Myocyte (in vitro differentiated cells): ENCODE measurements at places on chromosomes 5 and 9. TPM values are rescaled to one million over a fixed set of nuclear protein-coding genes. Genes with fewer than 3 reads are reported as not detected.

RECK gene
- 9.8 and 11.1 TPM in 2 replicates for total RNA-seq

DNA sequence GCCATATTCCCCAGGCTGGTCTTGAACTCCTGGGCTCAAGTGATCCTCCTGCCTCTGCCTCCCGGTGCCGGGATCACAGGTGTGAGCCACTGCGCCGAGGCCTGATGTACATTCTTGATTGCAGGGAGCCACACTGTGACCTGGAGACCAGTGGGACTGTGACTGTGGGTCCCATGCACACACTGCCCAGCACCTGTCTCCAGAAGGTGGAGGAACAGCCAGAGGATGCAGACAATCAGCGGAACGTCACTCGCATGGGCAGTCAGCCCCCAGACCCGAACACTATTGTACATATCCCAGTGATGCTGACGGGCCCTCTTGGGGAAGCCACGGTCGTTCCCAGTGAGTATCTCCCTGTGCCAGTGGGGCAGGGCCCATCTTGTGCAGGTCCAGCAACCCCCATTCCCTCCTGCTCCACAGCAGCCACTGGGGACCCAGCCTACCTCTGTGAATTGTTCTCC, 147.3 kb downstream of the CACNA1B start:
- DNase-seq: no peak

LCN6 gene
- not detected in 2 replicates for total RNA-seq

GRCh38 chr5:95780597-95780996, 41.9 kb downstream of the GLRX start:
- DNase-seq: no peak

DNA sequence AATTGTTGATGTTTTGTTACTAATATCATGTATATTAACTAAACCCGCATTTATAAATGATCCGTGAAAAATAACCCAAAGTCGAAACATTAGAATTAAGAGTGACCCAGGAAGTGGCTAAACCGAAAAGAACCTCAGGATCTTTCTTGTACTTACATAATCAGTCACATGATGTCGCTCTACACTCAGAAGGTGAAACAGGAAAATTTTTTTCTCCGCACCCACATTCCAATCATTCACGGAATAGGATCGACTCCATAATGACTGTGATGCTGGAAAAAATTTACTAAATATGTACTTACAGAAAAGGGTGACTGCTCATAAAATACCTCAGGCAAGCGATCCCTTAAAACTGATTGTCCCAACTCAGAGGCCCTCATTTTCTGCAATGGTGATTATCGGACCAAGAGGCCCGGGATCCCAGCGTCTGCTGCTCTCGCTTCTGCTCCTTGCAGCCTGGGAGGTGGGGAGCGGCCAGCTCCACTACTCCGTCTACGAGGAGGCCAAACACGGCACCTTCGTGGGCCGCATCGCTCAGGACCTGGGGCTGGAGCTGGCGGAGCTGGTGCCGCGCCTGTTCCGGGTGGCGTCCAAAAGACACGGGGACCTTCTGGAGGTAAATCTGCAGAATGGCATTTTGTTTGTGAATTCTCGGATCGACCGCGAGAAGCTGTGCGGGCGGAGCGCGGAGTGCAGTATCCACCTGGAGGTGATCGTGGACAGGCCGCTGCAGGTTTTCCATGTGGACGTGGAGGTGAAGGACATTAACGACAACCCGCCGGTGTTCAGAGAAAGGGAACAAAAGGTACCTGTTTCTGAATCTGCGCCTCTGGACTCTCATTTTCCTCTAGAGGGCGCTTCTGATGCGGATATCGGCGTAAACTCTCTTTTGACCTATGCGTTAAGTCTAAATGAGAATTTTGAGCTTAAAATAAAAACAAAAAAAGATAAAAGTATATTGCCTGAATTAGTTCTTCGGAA, at the start of gene PCDHA12:
Gene PCDHA12, plus strand, starts transcription at position 224 of the 981 bp plus-strand sequence. Its CDS starts 165 bp downstream, at position 389.
- no peak for DNase-seq

DNA sequence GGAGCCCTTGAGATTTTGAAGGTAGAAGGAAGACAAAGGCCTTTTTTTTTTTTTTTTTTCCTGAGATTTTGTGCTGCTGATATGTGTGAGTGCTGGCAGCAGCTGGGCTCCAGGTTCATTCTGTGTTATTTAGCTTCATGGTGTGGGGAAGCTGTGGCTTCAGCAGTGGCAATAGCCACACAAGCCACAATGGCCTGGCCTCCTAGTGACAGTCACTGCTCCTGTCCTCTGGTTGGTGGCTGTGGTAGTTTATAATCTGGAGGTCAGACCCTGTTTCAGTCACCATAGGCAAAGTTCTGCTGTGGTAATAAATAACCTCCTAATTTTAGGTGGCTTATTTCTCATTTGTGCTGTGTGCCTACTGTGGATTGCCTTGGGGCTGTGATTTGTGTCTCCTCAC, 28.2 kb upstream of the GPR151 start:
- peak; percentile 49 for DNase-seq

- peak; percentile 11 for DNase-seq
Observed at GRCh38 chr9:22617156-22617555, 170.5 kb downstream of the DMRTA1 start.

- no peak for DNase-seq
Observed at GRCh38 chr9:15158064-15158463, 149.0 kb downstream of the TTC39B start.

TMEM174 gene
- total RNA-seq: not detected in 2 replicates

DNA sequence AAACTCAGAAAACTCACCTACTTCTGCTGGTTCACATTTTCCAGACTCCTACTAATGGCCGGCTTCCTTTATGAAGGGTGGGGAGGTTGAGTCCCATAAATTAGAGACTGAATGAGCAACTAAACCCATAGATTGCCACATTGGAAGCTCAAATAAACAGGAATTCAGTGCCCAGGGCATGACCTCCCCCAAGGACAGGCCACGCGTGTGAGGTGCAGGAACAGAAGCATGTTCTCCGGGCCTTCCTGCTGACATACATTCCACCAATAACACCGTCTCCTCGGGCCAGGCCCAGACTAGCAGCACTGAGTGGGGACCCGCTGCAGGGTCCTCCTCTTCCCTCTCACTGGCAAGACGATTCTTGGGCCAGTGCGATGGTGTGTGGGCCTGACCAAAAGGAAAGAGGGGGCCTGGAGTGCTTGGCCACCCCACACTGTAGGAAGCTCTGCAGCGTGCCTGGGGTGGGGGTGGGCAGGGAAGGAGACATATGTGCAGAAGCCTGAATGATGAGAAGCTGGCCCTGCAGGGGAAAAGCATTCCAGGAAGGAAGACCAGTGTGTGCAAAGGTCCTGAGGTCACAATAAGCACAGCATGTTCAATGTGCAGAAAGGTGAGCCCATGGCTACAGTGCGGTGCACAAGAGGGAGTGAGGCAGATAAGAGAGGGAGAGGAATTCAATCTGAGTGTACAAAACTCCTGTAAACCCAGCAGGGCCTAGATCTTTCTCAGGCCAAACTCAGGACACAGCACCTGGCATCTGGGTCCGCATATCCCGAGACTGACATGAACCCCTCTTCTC, 12.0 kb downstream of the PTGES start:
- DNase-seq: no peak

- DNase-seq: peak; percentile 29
Observed at GRCh38 chr5:79774171-79774854, 84.7 kb downstream of the CMYA5 start.

GRCh38 chr5:126435261-126435660, 12.1 kb downstream of the GRAMD2B start:
- DNase-seq: no peak

DNA sequence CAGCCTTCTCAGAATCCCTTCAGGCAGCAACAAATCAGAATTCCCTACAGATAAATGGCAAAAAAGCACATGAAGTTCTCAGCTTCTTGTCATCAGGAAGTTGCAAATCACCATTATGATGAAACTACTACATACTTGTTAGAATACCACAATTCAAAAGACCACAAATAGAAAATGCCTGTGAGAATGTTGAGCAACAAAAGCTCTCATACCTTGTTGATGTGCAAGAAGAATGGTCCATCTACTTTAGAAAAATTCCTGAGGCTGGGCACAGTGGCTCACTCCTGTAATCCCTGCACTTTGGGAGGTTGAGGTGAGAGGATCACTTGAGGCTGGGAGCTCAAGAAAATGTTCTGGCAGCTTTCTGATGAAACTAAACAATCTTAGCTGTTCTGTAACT, 278.1 kb downstream of the ICE1 start:
- DNase-seq: no peak

DNA sequence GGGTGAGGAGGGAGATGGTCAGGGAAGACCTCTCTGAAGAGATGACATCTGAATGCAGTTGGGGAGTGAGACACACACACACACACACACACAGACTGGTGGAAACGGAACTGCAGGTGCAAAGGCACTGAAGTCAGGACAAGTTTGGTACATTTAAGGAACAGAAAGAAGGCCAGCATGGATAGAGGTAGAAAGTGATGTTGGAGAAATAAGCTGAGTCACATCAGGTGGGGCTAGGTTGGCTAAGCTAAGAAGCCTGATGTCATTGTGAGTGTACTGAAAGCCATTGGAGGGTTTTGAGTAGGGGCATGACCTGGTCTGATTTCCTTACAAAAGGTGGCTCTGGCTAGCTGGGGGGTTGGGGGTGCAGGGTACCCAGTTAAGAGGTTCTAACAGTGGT, 3.1 kb downstream of the BSPRY start:
- no peak for DNase-seq

DNA sequence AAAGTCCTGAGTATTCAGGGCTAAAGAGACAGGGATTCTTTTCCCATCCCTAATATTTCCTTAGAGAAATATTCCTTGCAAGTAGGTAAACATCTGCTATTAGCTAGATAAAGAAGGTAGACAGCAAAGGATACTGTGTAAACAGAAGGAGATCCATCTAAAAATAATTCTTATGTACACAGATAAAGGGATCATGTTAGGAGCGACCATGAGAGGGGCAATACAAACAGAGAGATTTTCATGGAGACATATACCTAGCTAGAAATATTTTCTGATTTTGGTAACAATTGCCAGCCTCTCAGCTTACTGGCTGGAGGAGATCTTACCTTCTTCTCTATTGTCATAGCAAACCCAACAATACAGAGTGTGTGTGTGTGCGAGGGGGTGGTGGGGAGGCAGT, 184.6 kb upstream of the DMAC1 start:
- no peak for DNase-seq

FCN2 gene
- total RNA-seq: not detected in 2 replicates

GRCh38 chr5:104312481-104312880, 749.9 kb upstream of the NUDT12 start:
- no peak for DNase-seq

- no peak for DNase-seq
Observed at GRCh38 chr5:39176759-39177630, 42.4 kb downstream of the FYB1 start.

SPINK7 gene
- total RNA-seq: not detected in 2 replicates

SHISAL2B gene
- total RNA-seq: not detected in 2 replicates

DNA sequence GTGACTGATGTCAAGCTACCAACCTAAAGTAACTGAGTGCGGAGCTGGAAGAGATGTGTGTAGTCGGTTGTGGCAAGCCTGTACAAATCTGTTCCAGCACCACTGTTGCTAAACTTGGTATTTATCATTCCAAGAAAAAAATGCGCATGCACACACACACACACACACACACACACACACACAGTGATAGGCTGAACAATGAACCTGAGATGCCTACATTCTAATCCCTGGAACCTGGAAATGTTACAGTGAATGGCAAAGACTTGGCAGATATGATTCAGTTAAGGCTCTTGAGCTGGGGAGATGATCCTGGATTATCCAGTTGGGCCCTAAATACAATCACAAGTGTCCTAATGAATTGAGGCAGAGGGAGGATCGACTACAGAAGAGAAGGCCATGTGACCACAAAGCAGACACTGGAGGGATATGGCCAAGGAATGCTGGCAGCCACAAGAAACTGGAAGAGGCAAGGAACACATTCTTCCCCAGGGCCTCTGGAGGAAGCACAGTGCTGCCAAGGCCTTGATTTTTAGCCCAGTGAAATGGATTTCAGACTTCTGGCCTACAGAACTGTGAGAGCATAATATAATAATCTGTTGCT, 49.7 kb upstream of the LHFPL2 start:
- DNase-seq: no peak

ADAMTSL1 gene
- total RNA-seq: 21.2 and 32.6 TPM in 2 replicates

NR2F1-AS1 gene
- 3.2 and 5.5 TPM in 2 replicates for total RNA-seq

FOXD4L5 gene
- total RNA-seq: not detected in 2 replicates

DNA sequence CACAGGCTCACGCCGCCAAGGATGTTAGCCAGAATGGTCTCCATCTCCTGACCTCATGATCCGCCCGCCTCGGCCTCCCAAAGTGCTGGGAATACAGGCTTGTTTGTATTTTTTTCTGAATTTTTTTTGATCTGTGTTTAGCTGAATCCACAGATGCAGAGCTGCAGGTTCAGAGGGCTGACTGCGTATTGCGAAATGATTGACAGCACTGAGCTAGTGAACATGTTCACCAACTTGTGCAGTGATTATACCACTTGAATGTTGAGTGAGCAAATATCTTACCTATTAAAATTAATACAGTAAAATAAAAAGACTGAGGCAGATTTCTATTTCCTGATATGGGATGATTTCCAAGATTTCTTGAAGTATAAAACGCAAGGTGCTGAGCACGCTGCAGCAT, 123.1 kb upstream of the PHYKPL start:
- DNase-seq: no peak

QRFP gene
- total RNA-seq: not detected in 2 replicates
